NCI-H526 treated with DMSO at 0.1 percent for 48 hours (cell line): ENCODE measurements at places on chromosomes 1 and 21.

GRCh38 chr1:222928212-222928611, 113.4 kb downstream of the DISP1 start:
- DNase-seq, result no peak

DNA sequence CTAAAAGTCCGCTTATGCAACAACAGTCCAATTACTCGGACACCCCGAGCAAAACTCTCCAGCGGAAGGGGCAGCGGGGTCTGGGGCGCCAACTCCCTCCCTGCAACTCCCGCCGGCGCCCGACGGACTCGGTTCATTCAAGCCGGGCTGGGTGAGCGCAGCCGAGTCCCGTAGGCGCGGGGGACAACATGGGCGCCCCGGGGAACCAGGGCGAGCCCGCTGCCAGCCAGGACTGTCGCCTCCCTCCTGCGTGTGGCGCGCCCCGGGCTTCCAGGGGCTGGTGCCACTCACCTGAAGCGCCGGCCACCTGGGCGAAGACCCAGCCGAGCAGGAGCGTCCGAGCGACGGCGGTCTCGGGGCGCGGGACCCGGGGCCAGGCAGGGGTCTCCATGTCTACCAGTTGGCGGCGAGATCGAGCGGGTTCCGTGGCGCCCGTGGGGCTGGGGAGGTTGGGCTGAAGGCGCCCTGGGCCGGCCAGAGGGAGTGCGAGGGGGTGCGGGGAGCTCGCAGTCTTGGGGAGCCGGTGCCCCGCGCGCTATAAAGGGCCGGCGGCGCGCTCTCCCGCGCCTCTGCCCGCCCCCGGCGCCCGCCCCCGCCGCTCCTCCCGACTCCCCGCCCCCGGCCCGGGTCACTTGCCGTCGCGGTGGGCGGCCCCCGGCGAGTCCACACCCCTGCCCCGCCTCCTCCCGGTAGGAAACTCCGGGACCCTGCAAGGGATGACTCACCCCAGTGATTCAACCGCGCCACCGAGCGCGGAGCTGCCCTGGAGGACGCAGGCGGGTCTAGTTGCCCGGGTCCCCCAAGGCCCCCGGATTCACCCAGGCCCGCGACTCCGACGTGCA, at the start of gene F3:
Gene F3, minus strand, starts transcription at position 514 of the 842 bp plus-strand sequence. Its CDS starts 123 bp downstream, at position 391.
- DNase-seq, result peak; percentile 57

DNA sequence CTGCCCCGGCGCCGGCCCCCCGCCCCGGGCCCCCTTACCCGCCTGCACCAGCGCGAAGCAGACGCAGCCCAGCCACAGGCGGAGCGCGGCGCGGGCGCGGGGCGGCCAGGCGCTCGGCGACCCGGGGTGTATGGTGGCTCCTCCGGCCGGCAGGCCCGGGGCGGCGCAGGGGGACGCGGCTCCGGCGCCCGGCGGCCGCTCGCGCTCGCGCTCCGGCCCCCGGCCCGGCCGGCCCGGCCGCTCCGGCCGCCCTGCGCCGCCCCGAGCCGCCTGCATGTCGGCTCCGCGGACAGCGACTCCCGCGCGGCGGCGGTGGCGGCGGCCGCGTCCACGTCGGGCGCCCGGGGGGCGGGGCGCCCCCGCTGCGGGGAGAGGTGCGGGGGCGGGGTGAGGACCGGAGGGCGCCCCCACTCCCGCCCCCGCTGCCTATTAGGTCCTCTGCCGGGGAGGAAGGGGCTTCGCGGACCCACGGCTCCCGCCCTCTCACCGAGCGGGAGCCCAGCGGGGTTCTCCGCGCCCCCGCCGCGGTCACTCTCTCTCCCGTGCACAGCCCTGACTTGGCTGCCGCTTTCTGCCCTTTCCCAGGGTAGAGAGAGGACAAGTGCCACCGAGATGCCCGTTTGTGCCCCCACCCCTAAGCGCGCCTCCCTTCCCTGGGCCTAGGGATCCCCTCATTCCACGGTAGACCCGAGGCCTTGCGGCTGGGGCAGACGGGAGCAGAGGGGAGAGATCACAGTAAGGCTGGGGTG, at the start of gene FNDC5:
Gene FNDC5, minus strand, starts transcription at position 298 of the 749 bp plus-strand sequence.
- no peak for DNase-seq

DNA sequence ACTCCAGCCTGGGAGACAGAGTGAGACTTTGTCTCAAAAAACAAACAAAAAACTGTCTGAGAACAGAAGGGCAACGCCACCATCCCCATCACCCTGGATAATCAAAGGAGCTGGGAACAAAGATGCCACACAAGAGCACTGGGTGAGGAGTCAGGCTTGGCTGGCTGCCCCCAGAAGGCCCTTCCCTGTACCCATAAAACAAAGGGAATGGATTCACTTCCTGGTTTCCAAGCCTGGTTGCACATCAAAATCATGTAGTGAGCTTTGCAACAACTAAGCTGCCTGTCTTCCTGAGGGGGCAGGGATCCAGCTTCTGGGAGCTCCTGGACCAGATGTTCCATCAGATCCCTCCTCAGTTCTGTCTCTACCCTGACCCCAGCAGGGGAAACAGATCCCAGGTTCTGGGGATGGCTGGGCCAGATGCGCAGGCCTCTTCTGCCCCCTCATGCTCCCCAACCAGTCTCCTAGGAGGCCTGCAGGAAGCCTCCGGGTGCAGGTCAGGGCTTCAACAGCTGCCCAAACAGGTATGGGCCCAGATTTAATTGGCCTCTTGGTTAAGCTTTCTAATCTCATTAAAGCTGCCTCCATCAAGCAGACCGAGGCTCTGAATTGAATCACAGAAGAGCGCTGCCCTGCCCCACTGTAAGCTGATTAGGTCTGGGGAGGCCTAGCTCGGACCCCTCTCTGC, 97.8 kb downstream of the MRPL37 start:
- DNase-seq, result no peak

- no peak for DNase-seq
Measured at GRCh38 chr1:3674100-3675094, 22.1 kb downstream of the TP73 start.

- DNase-seq, result no peak
Measured at GRCh38 chr1:28175955-28176485, 470 bp downstream of the PTAFR start.

- no peak for DNase-seq
Measured at GRCh38 chr1:84020151-84020550, 21.2 kb upstream of the TTLL7 start.

GRCh38 chr1:7995437-7995836, 30.7 kb downstream of the ERRFI1 start:
- no peak for DNase-seq

- no peak for DNase-seq
Measured at GRCh38 chr1:152756872-152757271, 953 bp upstream of the KPRP start.
